Activated gamma-delta T cell treated with anti-CD3 and anti-CD28 coated beads, Interleukin-2, amount 50 U/mL, for 16 hours (primary cell): ENCODE measurements at places on chromosomes 11 and 22.

GRCh38 chr11:126415128-126415527 is 59.6 kb downstream of the ST3GAL4 start:
- DNase-seq: no peak

- DNase-seq: no peak
Measured at GRCh38 chr11:130737866-130738431, 178.3 kb downstream of the SNX19 start.

GRCh38 chr11:11347592-11347991 is 5.5 kb downstream of the CSNK2A3 start:
- no peak for DNase-seq

DNA sequence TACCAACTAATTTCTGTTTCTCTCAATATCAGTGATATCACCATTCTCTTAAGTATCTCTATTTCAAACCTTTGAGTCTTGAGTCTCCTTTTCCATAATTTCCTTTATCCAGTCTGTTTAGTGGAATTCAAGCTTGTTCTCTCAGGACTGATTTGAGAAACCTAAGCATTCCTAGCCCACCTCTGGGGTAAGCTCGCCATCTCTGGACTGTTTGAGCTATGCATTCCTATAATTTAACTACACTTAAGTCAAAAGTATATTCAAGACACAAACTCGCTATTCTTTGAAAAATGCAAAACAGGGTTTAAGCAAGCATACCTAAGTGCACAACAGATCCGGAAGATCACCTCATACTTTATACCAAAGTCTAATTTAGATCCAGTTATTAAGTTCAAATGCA is 2.1 kb upstream of the DLAT start:
- no peak for DNase-seq

GRCh38 chr11:78470861-78471442 is 53.3 kb upstream of the GAB2 start:
- DNase-seq: no peak

- no peak for DNase-seq
Measured at GRCh38 chr22:31215018-31215535, 3.0 kb downstream of the LIMK2 start.

GRCh38 chr11:64861227-64861975 is 16.9 kb upstream of the CDC42BPG start:
- no peak for DNase-seq

- no peak for DNase-seq
Measured at GRCh38 chr22:39932918-39933649, 27.1 kb upstream of the TMA7B start.

DNA sequence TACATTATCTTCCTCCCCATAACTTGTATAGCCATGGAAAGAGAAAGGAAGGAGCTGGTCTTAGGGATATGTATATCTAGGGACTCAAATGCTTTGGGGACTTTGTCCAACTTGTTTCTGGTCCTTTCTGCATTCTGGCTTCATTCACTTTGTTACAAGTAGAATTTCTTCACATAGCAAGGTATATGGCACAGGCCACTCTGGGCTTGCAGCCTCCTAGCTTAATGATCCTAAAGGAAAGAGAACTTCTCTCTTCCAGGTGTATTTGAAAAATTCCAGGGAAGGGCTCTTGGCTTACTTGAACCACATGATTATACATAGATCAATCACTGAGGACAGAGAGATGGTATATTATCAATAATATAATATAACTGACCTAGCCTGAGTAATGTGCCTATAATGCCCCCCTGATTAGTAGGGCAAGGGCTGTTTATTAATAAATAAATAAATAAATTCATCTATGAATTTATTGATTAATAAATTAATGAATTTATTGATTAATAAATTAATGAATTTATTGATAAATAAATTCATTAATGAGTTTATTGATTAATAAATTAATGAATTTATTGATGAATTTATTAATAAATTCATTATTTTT is 48.2 kb upstream of the CEP295 start:
- no peak for DNase-seq

DNA sequence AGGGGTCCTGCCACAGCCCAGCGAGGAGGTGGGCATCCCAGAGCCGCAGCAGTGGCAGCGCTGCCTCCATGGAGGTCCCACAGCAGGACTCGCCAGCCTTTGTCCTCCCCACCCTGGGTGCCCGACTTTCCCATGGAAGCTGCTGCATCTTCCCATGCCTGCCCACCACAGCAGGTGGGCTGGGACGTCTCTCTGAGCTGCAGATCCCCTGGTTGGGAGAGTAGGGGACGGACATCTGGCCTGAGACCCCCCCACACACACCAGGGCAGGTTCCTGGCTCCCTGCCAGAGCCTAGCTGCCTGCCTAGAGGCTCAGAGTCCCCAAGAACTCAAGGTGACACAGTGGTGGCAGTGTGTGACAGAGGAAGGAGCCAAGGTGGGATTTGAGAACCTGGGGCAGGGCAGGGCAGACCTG is 21.5 kb upstream of the PRR5 start:
- no peak for DNase-seq

GRCh38 chr11:11391169-11391568 is 38.1 kb upstream of the CSNK2A3 start:
- DNase-seq: no peak

- DNase-seq: no peak
Measured at GRCh38 chr11:14288189-14288935, 70.6 kb downstream of the RRAS2 start.

DNA sequence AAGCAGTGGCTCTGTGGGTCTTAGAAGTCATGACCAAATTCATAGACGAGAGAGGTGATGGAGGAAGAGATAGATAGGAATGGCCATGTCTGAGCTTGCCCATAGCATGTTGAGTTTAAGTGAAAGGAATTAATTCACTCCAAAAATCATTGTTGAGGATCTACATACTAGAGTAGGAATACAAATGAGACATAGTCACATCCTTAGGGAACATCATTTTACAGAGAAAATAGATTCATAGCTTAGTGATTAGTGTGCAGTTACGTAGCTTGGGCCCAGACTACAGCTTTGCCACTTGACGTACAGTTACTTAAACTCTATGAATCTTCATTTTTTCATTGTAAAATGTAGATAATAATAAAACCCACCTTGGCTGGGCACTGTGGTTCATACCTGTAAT is 21.4 kb upstream of the BMAL1 start:
- no peak for DNase-seq

- DNase-seq: no peak
Measured at GRCh38 chr11:3159296-3160190, 5.6 kb downstream of the OSBPL5 start.

GRCh38 chr11:33207408-33207985 is 46.2 kb upstream of the CSTF3 start:
- no peak for DNase-seq

DNA sequence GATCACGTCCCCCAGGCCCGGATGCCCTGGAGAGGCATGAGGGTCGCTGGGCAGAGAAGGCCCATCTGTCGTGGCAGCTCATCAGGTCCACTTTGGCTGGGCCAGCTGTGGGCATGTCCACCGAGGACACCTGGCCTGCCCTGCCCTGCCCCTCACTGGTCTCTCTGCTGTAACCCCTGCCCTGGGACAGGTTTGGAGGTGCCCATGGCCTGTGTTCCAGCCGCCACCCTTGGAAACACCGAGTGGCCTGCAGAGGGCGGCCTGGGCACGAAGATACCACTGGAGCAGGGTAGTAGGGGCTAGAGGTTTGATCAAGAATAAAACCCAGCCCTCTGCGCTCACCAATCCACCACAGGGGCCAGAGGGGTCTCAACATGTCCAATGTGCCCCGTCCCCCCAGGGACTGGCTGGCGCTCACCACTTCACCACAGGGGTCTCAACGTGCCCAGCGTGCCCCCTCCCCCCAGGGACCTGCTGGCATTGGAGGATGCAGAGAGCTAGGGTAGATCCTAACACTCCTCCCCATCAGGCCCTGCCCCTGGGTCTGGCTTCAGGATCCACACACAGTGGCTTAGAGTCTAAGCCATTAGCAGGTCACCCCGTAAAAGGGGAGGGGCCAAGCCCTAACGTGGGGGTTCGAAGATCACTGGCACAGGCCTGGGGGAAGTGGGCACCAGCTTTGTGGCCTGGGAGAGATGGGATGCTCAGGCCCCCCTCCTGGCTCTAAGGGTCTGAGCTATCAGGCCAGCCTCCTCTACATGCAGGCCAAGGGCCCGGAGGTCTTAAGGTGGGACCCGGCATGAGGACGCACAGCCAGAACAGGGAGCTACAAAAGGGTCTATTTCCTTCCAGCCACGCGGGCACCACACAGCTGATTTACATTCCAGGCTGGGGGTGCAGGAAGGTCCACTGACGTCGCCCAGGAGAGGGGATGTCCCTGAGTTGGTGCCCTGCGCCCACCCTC is 1.3 kb upstream of the HDAC10 start:
- DNase-seq: peak; percentile 65
